ENCODE measurements at places on chromosomes 3 and 15.

GRCh38 chr3:197478746-197479668 lies 76.8 kb downstream of the BDH1 start:
- DNase-seq, result no peak

DNA sequence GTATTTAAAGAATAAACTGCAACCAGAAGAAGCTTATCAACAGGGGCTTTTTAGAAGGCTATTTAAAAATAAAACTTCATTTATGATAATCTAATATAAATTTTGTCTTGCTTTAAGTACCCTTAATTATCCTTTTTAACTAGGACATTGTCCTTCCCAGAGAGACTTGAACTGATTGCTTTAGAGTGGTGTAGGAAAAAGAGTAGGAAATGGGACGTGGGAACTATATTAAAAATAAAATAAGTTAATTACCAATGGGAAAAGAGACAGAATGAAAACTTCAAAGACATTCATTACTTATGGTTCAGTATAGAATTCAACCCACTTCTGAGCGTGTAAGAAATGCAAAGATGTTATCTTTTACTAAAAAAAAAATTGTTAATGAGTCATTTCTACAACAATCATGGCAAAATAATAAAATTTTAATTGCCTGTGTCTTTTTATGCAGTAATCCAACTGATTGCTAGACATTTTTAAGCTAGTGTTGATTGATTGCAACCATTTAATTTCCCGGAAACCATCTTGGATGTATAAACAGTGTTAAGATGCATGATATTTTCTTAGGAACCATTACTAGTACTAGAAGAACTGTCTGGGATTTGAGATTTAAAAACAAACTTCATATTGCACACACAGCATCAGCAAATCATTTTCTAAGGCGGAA lies 298.8 kb upstream of the UMPS start:
- no peak for DNase-seq

- DNase-seq, result peak; percentile 89
Measured at GRCh38 chr3:12994607-12995388, 78.4 kb downstream of the IQSEC1 start.

GRCh38 chr3:160210799-160211221 lies 14.4 kb upstream of the C3orf80 start:
- peak; percentile 71 for DNase-seq

DNA sequence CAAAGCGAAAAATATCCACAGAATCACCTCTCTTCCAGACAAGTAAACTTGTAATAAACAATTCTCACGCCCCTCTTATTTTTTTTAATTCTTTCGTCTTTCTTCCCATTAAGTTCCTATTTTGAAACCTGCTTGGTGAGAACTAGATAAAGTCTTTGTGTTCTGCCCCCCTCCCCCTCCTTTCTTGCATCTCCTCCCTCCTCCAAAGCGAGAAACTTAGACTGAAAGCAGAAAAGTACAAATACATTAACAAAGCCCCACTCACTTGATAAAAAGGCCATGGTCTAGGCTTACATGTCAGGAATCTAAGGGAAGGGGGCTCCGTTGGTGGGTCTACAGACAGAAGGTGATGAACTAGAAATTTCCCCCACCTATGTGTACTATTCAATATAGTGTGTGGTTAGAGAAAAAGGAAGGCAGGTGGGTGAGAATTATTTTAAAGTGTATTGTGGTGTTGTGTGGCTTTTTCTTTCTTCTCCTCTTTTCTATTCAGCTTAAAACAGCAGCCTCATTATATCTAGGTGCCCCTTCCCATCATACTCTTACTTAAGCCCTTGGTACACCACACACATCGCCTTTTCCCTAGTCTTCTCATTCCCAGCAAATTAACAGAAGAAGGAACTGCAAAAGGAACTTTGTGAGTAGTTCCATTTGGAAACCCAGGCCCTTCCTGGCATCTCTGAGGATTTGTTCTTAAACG lies 215.3 kb downstream of the MEIS2 start:
- no peak for DNase-seq

GRCh38 chr3:83354205-83354604 lies 1592.8 kb upstream of the GBE1 start:
- no peak for DNase-seq

- no peak for DNase-seq
Measured at GRCh38 chr15:95405447-95405846, 925.1 kb upstream of the NR2F2 start.

DNA sequence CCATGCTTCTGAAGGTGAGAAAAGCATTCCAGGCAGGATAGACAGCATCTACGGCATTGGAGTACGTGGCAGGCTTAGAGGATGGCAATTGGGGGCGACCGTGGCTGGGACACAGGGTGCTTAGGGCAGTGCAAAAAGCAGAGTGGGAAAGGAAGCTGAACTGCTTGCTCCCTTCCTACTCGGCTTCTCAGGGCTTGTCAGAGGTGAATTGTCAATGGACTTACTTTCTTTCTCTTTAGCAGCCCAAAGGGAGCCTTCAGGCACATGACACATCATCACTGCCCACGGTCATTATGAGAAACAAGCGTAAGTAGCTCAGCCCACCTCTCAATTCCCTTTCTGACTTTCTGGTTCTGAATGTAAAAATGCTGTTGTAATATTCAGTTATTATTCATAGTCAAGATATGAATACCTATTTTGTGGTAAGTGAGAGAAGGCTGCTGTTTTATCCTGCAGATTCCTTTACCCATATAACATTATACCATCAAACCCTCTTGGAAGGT lies 84.3 kb downstream of the KLHL25 start:
- no peak for DNase-seq

GRCh38 chr3:113287803-113288648 lies 76.7 kb downstream of the BOC start:
- peak; percentile 54 for DNase-seq

DNA sequence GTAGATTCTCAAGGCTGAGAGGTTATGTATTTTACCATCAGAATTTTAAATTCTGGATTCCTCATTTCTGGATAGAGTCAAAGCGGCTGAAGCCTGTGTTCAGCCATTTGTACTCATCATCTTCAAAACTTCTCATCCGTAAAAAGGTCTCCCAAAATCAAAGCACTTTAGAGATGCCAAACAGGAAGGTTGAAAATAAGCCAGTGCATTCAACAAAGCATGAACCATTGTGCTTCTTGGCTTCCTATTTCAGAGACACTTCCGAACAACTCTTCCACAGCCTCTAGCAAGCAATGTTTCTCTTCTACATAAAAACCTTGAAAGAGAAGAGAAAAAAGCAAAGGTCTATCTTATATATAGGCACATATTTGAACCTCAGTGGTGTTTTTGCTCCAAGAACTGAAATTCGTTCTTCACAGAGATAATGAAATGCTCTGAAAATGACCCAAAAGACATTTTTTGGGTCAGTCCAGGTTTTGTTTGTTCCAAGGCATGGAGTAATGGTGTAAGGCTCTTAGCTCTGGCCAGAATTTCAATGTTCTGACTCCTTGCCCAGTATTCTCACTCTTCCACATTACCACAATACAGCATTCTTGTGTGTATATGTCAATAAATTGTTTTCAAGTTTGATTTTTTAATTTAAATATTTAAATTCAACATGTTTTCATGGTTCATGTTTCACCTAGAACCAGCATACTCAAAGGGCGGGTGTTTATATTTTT lies 163.1 kb downstream of the STAC start:
- no peak for DNase-seq

GRCh38 chr3:124926426-124927101 lies 8.0 kb downstream of the MUC13 start:
- DNase-seq, result peak; percentile 24

- DNase-seq, result no peak
Measured at GRCh38 chr3:41327718-41328117, 128.4 kb downstream of the CTNNB1 start.

- peak; percentile 44 for DNase-seq
Measured at GRCh38 chr15:33242669-33243191, 48.2 kb upstream of the FMN1 start.

DNA sequence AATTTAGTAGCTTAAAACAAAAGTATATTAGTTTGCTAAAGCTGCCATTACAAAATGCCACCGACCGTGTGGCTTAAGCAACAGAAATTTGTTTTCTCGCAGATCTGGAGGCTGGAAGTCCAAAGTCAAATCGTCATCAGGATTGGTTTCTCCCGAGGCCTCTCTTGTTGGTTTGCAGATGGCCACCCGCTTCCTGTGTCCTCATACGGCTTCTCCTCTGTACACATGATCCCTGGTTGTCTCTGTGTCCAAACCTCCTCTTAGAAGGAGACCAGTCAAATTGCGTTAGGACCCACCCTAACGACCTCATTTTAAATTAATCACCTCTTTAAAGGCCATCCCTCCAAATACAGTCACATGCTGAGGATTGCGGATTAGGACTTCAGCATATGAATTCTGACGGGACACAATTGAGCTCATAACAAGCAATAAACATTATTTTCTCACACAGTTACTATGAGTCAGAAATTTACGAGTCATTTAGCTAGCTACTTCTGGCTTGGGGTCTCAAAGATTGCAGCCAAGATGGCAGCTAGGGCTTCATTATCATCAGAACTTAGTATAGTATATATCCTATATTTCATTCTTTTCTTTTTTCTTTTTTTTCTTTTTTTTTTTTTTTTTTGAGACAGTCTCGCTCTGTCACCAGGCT lies 58.4 kb downstream of the RPL39L start:
- DNase-seq, result no peak

DNA sequence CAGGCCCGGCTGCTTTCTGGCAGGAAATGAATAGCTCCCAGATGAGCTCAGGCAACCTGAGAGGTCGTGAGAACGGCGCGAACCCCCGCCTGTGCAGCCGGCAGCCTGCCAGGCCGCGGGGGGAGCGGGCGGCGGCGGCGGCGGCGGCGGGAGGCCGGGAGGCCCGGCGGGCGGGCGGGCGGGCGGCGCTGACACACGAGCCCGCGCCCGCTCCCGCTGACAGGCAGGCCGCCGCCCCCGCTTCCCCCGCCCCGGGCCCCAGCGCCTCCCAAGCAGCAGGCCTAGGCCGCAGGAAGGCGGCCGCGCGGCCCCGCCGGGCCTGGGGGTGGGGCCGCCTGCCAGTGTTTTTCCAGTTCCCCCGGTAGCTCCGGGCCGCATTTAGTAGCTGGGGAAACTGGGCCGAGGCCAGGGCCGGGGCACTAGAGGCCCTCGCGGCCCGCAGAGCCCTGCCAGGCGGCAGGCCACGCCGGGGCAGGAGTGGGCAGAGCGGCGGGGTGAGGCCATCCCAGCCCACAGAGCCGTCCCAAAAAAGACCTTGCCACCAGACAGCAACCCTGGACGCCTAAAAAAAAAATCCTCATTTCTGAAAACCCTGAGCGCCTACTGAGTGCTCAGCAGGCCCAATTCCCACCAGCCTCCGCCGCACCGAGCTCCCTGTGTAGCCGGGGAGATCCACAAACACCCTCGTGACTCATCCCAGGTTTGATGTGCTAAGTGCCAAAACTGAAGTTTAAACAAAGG lies 5.6 kb downstream of the HES1 start:
- peak; percentile 64 for DNase-seq

DNA sequence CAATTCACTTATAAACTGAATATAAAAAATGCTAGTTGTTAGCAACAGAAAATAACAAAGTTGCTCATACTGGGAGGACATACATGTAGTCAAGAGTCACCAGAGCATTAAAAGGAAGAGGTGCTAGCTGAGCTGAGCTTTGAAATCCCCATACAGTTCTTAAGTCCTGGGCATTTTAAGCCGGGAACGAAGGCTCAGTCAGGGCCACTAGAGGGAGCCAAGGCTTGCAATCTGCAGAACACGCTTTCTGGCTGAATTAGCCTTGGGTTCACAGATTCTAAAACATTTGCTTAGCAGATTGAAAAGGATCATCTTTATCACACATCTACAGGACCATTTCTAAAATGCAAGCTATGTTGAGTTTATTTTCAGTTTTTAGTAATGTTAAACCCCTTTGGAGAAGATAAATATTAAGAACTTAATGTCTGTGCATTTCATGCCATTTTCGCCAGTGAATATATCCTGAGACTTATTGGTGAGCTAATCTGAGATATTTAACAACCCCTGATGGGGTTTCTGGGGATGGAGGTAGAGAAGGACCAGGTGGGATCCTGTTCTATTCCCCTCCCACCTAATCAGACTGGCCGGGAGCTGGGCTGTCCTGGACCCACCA lies 26.3 kb upstream of the MNS1 start:
- peak; percentile 89 for DNase-seq

- DNase-seq, result no peak
Measured at GRCh38 chr3:97821287-97821773, 481 bp upstream of the CRYBG3 start.

DNA sequence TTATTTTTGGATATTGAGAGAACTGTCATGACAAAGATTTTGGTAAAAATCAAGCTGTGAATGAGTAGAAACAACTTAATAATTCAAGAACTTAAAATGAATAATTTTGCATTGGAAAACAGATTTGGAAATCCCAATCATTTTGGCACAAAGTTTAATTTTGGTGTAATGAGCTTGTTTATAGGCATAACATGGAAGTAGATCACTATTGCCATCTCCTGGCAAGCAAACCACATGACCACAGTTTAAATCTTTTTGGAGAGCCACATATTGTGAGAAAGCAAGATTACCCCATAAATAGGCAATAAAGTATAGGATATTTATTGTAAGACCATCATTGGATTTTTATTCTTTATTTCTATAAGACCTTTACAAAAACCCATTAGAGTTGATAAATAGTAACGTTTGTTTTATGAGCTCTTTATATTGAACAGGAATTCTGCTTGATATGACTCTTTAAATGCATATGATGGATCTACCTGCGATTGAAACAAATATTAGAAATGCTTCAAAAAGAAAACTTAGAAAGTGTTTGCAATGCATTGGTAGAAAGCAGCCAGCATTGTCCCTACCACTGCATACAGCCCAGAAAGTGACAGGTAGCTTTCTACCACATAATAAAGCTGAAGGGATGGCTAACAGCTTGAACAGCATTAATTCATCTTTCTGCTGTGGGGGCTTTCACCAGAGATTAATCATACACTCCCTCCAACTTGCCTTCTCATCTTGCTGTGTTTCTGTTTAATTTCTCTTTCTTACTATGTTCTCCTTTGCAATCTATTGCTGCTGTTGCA lies 766.8 kb downstream of the TBL1XR1 start:
- peak; percentile 30 for DNase-seq

DNA sequence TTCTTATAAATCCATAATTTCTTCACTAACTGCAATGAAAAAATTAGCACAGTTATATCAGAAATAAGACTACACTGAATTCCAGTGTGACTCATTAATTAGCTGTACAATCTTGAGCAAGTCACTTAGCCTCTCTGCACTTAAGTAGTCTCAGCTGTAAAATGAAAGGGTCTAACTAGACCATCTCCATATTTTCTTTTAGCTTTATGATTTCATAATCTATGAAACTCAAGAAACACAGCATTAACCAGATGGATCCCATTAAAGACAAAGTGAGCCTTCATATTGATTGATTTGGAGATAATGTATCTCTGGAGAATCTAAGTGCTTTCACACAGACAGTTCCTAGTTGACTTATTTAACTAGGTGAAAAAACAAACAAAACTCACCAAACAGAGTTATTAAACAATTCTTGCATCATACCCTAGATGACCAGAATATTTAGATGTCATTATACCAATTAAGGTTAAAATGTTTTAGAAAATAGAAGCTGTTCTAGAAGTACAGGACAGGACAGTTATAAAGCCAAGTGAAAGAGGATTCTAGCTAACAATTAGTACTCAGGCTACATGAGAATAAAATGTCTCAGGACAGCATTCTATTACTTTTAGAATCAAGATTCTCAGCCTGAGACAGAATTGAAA lies 11.2 kb downstream of the CSNK1G1 start:
- no peak for DNase-seq
